ENCODE measurements at places on chromosomes 6 and 20.

- DNase-seq, result peak; percentile 52
These were observed 26.8 kb downstream of the PPP1R14C start for GRCh38 chr6:150169609-150170008.

DNA sequence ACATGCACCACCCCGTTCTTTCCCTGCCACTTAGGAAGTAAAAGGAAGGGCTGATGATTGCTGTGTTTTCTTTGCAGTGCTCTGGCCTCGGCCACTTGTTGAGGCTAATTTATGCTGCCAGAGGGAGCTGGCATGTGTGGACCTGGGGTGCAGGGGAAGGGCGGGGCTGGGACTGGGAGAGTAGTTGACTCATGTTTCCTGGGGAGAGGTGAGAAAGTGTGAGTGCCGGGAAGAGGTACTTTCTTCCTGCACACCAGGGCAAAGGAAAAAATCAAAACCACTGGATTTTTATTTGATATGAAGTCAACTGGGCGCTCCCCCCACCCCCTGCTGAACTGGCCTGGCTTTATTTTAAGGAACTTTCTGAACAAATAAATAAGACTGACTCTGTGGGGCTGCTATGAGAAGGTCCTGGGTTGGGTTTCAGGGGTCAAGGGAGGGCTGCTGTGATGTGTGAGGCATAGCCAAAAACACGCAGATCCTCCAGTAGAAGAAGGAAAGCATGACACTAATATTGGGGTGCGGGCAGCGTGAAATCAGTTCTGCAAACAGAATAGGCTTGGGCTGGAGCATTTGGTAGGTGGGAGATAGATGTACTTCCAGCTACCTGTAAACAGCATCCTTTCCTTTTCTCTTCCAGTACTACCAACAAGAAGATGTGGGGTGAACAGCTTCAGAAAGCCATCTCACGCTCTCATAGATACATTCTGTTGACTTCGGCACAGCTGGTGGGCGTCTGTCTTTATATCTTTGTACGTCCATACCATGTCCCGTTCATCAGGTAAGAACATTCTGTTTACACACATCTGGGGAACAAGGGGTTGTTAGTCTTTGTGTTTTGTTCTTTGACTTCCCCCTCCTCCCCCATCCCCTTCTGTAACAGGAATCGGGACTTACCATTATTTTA is 87.5 kb downstream of the SYNJ2 start:
- no peak for DNase-seq

DNA sequence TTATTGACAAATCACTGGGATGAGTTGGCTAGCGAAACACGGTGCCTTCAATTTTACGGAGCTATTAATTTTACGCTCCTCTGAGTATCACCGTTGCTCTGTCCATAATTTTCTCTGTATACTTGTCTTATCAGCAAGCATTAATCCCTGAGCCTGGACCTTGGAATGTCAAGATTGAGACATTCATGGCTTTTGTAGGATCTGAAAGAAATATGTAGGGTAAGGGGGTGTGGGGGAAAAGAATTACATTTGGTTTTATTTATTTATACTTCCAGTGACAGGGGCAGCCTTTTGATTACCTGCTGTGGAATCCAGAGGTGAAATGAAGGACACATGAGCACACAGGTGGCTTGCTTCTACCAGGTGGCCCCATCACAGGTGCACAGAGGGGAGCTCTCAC is 46.6 kb downstream of the DTD1 start:
- DNase-seq, result no peak

- DNase-seq, result no peak
These were observed 144.2 kb downstream of the EYA2 start for GRCh38 chr20:47038566-47039560.

GRCh38 chr6:626236-626635 is 30.7 kb downstream of the HUS1B start:
- no peak for DNase-seq

Measured in activated naive CD4-positive, alpha-beta T cell treated with Interleukin-2 at 50 U/mL for 16 hours (primary cell).